ENCODE measurements at places on chromosomes 4 and X.
A peak's percentile ranks its signal among the peaks of the same experiment; 100 is the strongest.

- DNase-seq = no peak
Measured at GRCh38 chr4:2729533-2729875, 26.6 kb downstream of the TNIP2 start.

- no peak for DNase-seq
Measured at GRCh38 chr4:107711831-107712230, 8.2 kb downstream of the PAPSS1 start.

DNA sequence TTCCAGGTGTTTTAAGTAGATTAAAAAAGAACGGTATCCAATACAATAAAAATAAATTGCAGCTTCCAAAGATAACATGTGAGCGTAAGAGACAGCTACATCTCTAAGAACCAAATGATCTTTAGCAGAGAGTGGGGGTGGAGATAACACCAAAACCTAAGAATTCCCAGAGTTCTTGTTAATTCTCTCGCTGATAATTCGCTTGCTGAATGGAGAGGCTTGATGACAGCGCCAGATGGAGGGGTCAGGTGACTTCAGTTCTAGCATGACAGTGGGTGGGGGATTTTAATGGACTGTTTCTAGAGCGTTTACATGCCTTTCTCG is 2.3 kb downstream of the CLCN4 start:
- DNase-seq = peak; percentile 39

DNA sequence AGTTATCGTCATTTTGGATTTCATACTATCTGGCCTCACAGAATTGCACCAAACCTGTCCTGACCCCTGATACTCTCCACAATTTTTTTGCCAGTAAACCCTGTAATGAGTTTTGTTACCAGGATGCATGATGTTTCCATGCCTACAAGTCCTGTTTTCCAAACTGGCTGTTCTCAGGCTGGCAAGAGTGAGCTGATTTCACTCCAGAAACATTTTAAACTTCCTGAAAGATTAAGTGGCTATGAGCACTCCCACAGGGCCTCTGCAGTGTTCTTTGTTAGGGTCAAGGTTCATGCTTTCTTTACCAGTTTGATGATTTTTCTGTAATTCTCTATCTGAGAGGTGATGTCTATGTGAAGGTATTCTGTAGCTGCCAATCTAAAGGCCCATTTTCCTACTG is 31.7 kb upstream of the PDLIM3 start:
- no peak for DNase-seq

GRCh38 chrX:39205467-39205866 is 404.2 kb downstream of the MID1IP1 start:
- no peak for DNase-seq

- no peak for DNase-seq
Measured at GRCh38 chr4:82885410-82885809, 5.5 kb downstream of the SEC31A start.

GRCh38 chrX:926991-927390 is 285.5 kb downstream of the CRLF2 start:
- no peak for DNase-seq

GRCh38 chr4:78984593-78984992 is 45.4 kb upstream of the PAQR3 start:
- DNase-seq = no peak

DNA sequence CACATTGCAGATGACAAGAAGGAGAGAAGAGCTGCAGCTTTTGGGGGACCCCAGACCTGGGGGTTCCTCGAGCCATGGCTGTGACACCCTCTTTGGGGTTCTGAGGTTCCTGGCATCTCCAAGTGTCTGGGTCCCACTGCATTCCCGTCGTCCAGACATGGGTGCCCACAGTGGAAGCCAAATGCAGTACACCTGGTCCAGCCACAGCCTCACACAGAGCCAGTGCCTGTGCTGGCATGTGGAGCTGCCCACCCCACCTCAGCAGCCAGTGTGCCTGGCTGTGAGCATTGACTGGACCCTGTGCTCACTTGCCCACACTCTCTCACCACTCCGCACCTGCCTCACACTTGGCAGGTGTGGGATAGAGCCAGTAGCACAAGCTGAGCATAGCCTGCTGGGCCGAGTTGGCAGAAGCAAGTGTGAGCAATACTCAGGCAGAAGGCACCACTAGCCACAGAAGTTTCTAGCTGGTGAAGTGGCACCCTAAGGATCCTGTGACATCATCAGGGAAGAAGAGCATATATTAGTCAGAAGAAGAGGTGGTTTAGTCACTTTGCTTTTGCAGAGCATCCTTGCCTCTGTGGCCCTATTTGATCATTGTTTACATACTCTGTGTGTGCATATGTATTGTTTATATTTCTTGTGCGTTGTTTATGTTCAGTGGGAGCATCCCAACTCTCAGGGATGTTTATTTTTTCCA is 65.0 kb upstream of the MAGEB2 start:
- no peak for DNase-seq

DNA sequence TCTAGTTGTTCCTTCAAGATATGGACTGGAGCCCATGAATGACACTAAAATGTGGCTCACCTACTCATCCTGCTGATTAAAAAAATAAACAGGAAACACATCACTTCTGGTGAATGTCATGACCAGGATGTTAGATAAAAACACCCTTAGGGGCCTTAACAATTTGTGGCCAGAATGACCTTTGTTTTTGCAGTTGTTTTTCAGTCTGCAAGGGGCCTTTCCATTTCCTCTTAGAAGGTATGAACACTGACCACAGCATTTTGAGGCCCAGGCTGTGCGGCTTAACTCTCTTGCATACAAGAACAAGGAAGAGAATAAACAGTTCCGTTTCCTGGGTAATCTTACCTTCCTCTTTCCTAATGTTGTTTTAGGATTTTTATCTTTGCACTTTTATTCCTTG is 113.2 kb downstream of the IL1RAPL2 start:
- no peak for DNase-seq

DNA sequence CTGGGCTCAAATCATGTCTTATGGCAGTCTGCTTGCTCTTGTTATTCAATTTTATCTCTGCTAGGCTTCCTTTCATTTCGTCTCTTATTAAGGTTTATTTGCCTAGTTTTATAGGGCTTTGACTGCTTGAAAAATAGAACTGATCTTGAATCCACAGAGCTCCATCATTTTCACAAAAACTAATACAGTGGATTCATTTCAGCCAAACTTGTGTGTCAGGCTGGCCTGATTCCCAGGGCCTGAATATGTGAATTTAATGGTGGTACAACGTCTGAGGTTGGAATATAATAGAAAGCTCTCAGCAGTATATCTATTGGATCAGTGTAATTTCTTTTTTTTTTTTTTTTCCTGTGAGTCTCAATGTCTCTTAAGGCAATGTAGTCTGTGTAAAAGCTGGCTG is 123.3 kb downstream of the POU4F2 start:
- DNase-seq = no peak

DNA sequence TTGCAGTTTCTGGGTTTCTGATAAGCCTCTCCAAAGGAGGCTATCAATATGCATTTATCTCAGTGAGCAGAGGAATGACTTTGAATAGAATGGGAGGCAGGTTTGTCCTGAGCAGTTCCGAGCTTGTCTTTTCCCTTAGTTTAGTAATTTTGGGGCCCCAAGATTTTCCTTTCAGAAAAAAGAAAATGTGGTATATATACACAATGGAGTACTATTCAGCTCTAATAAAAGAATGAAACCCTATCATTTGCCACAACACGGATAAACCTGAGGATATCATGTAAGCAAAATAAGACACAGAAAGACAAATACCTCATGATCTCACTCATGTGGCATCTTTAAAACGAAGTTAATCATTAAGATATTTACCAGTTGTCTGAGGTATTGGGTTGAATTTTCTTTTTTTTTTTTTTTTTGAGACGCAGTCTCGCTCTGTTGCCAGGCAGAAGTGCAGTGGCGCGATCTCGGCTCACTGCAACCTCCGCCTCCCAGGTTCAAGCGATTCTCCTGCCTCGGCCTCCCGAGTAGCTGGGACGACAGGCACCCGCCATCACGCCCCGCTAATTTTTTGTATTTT is 540 bp downstream of the ZNF721 start:
- DNase-seq = no peak

- no peak for DNase-seq
Measured at GRCh38 chr4:72375073-72375736, 193.8 kb downstream of the ADAMTS3 start.

DNA sequence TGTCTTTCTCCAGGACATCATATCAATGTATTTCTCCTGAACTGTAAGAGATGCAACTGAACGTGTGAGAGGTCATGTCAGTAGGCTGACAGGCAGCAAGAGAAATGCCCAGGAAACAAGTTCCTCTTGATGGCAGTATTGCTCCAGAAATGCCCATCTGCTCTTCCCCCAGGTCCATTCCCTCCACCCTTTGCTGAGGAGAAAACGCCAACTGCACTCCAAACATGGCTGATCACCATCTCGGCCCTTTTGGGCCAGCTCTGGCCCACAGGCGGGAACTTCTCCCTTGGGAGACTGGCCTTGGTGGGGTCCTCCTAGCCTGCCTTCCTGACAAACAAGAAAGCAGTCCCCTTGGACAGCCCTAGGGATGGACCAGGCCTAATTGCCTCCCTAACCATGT is 276.5 kb upstream of the AGTR2 start:
- peak; percentile 62 for DNase-seq

DNA sequence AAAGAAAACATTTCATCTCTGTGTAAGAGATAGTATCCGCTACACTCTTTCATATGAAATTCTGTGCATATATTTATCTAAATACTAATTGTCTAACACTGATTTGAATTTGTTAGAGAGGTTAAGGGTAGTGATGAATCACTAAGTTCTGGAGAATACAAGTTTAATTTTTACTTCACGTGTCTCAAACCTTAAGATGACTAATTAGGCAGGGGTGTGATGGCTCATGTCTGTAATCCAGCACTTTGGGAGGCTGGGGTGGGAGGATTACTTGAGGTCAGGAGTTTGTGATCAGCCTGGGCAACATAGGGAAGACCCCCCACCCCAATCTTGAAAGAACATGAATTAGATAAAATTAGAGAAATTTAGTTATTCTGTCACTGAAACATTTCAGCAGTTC is 2241.9 kb downstream of the PCDH7 start:
- no peak for DNase-seq

GRCh38 chr4:64340218-64341110 is 68.8 kb downstream of the TECRL start:
- no peak for DNase-seq

DNA sequence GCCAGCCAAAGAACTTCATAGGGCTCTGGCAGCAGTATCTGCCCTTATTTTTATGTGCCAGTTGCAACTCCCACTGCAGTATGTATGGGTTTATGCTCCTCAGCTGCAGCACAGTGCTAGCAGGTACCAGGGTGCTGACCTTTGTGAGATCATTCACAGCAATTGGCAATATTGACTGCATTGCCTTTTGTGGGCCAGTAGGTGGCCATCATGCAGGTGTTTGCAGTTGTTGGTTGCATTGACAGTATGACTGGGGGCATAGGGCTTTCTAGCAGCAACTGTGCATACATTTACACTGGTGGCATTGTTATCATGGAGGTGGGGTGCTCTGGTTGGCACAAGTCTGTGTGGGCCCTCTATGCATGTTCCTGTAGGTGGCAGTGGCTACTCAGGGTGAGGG is 42.5 kb downstream of the FAAH2 start:
- no peak for DNase-seq

DNA sequence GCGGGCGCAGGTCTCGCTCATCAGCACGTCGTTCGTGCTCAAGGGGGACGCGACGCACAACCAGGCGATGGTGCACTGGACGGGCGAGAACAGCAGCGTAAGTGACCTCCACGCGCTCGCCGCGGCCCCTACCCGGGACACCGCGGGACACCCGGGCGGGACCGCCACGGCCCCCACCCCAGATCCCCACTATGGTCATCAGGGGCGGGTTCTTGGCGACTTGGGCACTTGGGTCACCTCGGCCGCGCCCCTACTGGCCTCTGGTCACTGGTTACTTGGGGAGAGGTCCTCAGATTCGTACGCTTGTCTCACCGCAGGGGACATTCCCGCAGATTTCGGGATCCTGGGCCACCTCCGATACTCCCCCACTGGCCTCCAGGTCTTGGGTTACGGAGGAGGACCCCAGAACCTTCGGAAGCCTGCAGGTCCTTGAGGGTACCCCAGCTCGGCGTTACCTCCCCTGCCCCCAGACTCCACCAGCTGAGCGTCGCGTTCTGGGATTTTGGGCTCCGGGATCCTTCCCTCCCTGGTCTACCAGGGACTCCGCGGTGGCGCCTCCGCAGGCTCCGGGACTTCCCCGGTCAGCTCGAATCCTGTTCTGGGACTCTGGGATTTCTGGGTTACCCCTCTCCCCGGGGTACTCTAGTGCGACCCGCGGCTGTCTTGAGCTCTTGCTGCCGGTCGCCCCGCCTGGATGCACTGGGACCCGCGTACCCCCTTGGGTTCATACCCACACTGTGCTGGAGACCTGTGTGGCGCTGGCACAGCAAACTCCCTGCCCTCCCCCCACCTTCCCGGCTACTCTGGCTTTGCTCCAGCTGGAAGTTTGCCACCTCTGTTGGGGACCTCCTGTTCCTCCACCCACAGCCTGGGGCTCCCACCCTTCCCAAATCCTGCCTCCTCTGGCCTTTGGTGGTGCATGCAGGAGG is 956 bp downstream of the SORCS2 start:
- DNase-seq = peak; percentile 68

DNA sequence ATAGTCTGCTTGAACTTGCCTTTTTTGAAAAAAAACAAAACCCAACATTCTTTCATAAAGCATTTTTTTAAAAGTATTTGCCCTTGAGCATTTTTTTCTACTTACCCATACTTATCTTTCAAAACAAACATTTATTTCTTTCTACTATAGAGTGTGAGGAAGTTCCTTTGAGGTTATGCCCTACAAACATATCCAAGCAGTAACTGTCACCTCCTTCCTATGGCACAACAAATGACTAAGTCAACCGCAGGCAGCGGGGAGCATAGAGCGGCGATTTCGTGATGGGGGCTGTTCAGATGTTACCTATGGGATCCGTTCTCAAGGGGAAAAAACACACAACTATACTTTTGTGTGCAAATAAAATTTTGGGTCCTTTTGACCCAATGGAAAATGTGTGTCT is 19.4 kb downstream of the SPRY1 start:
- no peak for DNase-seq

- DNase-seq = no peak
Measured at GRCh38 chr4:24657768-24658617, 73.6 kb upstream of the DHX15 start.

- no peak for DNase-seq
Measured at GRCh38 chr4:76782837-76783236, 115.1 kb downstream of the SOWAHB start.

DNA sequence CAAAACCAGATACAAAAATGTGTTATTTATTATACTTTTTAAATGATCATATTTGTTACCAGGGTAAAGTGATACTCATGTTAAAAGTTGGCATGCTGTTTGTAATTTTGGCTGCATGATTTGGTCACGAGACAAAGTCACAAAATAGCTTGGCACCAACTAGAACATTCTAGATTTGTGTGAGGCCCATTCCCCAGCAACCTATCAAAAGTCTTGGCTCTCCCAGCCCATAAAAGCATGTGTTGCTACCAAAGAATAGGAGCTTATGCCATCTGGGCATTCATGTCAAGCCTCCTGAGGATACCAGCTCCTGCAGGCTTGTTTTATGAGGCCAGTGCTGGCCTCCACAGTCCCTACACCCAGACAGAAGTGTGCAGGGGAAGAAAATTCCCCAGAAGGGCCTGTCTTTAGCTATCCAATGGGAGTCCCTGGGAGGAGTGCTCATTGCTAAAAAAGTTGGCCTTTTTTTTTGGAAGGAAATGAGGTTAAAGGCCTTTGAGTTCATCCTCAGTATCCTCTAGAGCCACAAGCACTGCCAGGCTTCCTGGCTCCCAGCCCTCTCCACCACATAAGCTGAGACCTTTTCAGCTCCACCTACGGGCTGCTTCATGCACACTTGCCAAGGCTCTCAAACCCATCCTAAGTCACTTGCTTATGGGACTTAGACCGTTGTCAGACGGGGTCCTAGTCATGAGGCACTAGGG is 211.9 kb upstream of the EOLA2 start:
- DNase-seq = no peak

Measured in SK-N-SH (cell line).